ENCODE measurements at places on chromosomes 13 and 19.

- no peak for DNase-seq
Measured at GRCh38 chr19:9043524-9043923, 33.3 kb upstream of the MUC16 start.

DNA sequence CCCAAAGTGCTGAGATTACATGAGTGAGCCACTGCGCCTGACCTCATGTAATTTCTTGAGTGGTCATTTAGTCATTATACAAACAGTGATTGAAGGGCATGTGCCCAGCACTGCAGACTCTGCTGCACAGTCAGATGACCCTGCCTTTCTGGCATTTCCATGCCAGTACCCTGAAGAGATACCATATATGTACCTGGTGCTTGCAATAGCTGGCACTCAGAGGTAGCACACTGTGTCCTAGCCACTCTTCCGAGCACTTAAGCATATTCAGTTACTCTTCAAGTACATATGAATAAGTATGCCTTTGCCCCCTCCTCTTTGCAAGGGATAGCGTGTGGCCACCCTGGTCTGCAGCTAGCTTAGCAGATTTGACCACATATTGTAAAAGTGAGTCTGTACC lies 15.5 kb downstream of the STX10 start:
- DNase-seq, result no peak

- DNase-seq, result no peak
Measured at GRCh38 chr13:30305456-30305970, 1.8 kb downstream of the KATNAL1 start.

DNA sequence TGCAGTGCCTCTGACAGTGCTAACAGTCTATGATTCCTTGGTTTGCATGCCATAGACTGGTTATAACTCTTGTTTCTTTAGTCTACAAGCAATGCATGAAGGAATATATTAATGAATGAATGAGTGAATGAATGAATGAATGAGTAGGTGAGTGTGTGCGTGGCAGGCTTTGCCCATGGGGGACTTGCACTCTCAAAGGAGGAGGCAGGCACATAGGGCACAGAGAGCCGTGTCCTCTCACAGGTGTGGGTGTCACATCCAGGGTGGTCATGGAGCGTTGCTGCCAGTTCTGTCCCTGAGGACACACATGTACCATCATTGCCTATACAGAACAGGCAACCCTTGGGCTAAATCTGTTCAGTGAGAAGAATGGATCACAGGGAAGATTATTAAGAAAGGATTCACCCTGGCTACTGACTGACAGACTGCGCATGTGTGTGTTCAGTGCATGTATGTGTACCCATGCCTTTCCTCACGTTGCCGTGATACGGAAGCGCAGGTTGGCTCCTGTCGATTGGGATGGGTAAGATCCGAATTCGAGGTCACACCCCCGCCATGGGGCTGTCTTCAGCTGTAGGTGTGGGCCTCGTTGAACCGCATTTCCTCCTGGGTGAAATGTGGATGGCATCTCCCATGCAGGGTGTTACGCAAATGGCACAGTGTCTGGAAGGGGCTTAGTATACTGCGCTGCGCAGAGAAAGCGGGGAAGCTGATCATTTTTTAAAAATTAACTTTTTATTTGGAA lies 161.4 kb downstream of the STK24 start:
- no peak for DNase-seq

DNA sequence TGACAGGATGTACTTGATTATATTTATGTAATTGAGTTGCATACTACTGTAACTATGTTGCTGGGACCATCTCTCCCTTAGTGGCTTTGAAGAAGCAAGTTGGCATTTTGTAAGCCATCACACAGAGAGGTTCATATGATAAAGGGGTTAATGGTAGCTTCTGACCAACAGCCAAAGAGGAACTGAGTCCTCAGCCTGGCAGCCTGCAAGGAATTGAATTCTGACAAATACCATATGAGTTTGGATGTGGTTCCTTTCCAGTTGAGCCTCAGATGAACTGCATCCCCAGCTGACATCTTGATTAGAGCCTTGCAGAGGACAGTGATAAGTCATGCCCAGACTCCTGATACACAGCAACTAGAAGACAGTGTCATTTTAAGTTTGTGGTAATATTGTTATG lies 8.6 kb upstream of the MYCBP2 start:
- DNase-seq, result no peak

GRCh38 chr19:52536448-52536800 lies 9.0 kb downstream of the ZNF808 start:
- no peak for DNase-seq

GRCh38 chr13:24050292-24050711 lies 110.2 kb upstream of the SPATA13 start:
- no peak for DNase-seq

GRCh38 chr13:50200569-50200968 lies 185.3 kb downstream of the KCNRG start:
- DNase-seq, result no peak

GRCh38 chr13:26050568-26051230 lies 1.1 kb downstream of the SHISA2 start:
- DNase-seq, result no peak

DNA sequence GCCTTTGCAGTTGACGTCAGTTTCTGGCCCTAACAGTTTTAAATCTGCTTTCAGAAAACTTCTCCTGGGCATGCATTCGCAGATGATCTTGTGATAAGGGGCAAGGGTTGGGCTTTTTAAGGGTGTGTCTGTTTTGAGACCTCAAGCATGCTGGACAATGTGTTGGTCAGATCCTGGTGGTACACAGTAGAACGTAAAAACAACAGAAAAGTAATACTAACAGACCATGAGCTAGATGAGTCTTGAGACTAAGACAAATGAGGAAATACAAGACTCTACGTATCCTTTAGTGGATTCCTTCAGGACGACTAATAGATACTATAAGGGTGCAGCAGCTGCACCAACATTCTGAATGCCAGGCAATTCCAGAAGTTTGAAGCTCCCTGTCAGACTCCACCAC lies 237.6 kb downstream of the DNAJC15 start:
- no peak for DNase-seq

- no peak for DNase-seq
Measured at GRCh38 chr19:17467471-17468301, 2.6 kb upstream of the SLC27A1 start.

- DNase-seq, result no peak
Measured at GRCh38 chr13:82323101-82323500, 1559.2 kb downstream of the SLITRK1 start.

Data from stimulated activated CD8-positive, alpha-beta memory T cell treated with anti-CD3 and anti-CD28 coated beads, Interleukin-15, amount 100 ng/mL, for 4 hours (primary cell).